ENCODE measurements at places on chromosomes 2 and 18. TPM values are rescaled to one million over a fixed set of nuclear protein-coding genes. Genes with fewer than 3 reads are reported as not detected.

DNA sequence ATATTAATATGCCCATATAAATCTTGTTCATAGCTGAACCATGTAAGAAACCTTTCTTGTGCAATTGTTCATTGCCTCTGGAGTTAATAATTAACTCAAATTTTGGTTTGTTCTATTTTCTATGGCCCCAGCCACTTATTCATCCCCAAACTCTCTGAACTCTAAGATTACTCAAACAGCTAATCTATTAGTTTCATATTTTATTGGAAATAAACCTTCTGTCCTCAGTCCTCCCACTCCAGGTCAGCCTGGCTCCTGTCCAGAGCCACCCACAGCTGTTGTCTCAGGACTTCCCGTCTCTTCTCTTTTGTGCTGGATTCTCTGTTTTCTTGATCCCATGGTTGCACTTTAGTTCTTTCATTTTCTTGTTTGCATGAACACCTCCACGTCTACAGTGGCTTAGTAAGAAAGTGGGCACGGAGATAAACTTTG is 4.4 kb upstream of the RNF103 start:
- DNase-seq: peak; percentile 62

DNA sequence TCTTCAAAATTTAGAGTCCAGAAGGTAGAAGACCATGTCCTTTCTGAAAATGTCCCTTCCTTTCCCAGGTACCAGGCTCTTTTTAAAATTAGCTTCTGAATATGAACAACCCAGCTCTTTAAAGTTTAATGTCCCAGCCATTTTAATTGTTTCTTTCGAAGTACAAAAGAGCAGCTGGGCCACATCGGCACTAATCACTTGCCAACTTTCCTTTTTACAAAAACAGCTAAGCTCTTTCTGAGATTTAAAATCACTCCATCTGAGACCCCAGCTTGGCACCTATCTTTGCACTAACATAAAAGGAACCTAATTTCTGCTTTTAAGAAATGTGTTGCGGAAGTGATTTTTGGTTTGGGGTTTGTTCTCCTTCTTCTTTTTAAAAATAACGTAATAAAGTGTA is 2.6 kb downstream of the BOD1L2 start:
- no peak for DNase-seq

DNA sequence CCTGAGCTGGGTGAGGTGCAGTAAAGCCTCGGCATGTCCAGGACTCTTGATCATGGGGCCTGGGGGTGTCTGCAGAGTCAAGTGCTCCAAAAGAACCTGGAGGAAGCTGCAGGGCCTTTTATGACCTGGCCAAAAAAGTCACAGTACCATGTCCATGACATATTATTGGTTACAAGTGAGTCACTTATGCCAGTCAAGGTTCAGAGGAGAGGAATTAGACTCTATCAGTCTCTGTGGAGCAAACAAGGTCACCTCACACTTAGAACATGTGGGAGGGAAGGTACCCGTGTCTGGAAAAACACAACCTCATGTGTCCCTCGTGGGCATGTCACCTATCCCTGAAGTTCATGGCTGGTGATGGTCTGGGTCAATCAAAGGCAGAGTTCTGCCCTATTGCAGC is 465.7 kb downstream of the FBXO15 start:
- DNase-seq: no peak

DNA sequence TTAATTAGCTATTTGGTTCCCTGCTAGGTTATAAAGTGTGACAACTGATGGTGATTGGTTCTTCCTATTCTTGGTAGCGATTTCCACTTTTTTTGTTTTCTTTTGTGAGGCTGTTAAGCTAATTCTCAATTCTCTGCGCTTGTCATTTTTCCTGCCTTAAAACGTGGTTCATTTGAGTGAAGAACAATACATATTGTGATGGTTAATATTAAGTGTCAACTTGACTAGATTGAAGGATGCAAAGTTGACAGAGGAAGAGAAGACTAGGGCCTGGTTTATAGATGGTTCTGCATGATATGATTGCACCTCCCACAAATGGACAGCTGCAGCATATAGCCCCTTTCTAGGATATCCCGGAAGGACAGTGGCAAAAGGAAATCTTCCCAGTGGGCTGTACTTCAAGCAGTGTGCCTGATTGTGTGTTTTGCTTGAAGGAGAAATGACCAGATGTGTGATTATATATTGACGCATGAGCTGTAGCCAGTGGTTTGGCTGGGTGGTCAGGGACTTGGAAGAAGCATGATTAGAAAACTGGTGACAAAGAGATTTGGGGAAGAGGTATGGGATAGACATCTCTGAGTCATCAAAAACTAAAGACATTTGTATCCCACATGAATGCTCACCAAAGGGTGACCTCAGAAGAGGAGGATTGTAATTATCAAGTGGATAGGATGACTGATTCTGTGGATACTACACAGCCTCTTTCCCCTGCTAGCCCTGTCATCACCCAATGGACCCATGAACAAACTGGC is 39.4 kb upstream of the ZNF804A start:
- no peak for DNase-seq

DNA sequence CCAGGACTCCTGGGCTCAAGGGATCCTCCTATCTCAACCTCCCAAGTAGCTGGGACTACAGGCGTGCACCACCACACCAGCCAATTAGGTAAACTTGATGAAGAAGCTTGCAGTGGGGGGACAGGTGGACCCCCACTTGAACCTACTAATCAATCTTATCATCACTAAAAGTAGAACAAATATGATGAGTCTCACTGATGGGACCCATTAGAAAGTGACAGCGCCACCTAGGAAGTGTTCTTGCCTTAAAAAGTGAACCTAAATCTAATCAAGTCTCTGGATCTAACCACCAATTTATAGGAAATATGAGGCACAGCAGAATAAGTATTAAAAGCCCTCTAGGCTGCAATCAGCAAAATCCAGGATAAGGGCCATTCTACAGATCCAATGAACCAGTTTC is 79.2 kb downstream of the BIN1 start:
- DNase-seq: no peak

DNA sequence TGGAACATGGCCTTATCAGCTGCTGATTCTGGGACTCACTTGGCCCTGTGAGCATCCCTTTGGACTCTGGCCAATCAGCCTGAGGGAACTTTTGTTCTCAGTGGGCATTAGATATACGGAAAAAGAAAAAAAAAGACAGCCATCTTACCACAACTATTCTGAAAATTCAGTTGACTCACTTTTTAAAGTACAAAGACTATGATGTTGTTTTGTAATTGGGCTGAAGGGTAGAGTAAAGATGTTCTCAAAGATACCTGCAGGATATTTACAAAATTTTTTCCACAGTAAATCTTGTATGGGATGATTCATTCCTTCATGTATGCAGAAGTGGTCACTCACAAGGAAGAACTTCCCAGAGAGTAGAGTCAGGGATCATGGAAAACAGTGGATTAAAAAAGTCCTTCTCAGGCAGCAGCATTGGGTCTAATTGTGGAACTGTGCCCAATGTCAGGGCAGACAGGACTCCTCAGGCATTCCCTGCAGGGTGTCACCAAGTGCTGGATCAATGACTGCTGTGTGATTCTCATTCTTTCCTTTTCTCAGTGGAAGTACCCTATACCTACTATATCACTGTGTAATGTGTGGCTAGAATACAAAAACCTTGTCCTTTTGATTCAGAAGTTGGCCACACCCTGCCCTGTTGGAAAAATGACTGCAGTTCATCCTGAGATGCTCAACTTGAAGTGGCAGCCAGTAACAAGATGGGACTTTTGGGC is 35.4 kb downstream of the SULT1C4 start:
- no peak for DNase-seq

GRCh38 chr2:112867701-112868631 is 31.4 kb upstream of the IL1B start:
- no peak for DNase-seq

- no peak for DNase-seq
Observed at GRCh38 chr2:45494275-45494977, 116.6 kb downstream of the SRBD1 start.

GRCh38 chr2:101745711-101746694 is 48.5 kb downstream of the MAP4K4 start:
- no peak for DNase-seq

Gene GCG
- total RNA-seq: 209 TPM

Gene SPDYA
- not detected for total RNA-seq

Gene DLX2
- not detected for total RNA-seq
